ENCODE measurements at places on chromosomes 5 and 9.

- DNase-seq, result no peak
Observed at GRCh38 chr5:39846144-39846543, 421.4 kb upstream of the DAB2 start.

- no peak for DNase-seq
Observed at GRCh38 chr5:173679909-173680630, 63.6 kb upstream of the BOD1 start.

DNA sequence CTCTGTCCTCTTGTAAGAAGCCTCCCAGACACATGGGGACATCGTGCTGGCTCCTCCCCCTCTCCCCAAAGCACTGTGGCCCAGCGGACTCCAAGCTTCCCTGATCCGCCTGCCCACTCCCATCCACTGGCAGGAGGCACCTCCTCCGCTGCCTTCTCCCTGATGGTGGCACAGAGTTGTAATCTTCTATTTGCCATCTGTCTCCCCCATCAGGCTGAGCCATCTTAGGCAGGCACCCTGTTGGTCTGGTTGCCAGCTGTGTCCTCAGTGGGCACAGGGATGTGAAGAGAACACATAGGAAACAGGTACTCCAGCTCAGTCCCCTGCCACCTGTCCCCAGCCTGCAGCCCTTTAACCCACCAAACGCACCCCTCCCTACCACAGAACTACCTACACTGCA, 5.4 kb upstream of the ZDHHC12 start:
- no peak for DNase-seq

- DNase-seq, result no peak
Observed at GRCh38 chr5:151622367-151623088, 31.4 kb upstream of the FAT2 start.

- DNase-seq, result no peak
Observed at GRCh38 chr9:16196206-16196605, 643.4 kb downstream of the CCDC171 start.
